ENCODE measurements at places on chromosomes 4 and X.
A peak's percentile ranks its signal among the peaks of the same experiment; 100 is the strongest.

- DNase-seq, result peak; percentile 85
These were observed 544 bp downstream of the HERC3 start for GRCh38 chr4:88592600-88593448.

GRCh38 chr4:175238827-175239517 lies 320.8 kb downstream of the ADAM29 start:
- DNase-seq, result no peak

DNA sequence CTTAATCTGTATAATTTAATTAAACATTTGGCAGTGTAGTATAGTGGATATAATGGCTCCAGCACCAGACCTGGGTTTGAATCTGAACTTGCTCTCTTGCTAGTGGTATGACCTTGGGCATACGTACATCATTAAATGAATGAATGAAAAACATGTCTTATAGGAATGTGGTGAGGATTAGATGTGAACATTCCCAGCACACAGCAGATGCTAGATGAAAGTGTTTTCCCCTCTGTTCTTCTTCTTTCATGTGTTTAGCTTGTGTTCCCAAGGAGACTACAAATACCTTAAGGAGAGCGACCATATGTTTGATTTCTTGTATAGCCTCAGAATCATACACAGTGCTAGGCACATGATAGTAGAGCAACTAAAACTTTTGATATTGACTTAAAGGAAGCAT lies 56.5 kb downstream of the CT47B1 start:
- no peak for DNase-seq

DNA sequence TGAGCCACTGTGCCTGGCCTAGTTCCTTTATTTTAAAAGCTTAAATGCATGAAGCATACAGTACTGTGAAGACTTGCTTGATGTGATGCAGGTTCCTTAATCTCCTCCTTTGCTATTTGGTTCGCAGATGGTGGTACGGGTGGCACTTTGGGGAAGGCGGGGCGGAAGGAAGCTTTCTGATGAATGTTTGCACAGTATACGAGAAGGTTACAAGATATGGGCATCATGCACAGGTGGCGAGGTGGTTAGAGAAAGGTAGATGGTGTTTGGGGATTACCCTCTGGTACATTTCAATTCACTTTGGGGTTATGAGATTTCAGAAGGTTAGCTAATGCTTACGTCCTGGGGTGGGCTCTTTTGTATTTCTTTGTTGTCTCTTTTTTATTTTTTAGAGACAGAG lies 17.2 kb downstream of the RHOH start:
- DNase-seq, result no peak

GRCh38 chr4:23238848-23239247 lies 546.1 kb downstream of the GBA3 start:
- DNase-seq, result no peak

GRCh38 chrX:149493567-149494562 lies 11.2 kb downstream of the IDS start:
- no peak for DNase-seq

- no peak for DNase-seq
These were observed 317.9 kb upstream of the DIPK2B start for GRCh38 chrX:45518552-45518951.

- DNase-seq, result peak; percentile 1
These were observed 182.7 kb downstream of the KCNIP4 start for GRCh38 chr4:21765810-21766407.

DNA sequence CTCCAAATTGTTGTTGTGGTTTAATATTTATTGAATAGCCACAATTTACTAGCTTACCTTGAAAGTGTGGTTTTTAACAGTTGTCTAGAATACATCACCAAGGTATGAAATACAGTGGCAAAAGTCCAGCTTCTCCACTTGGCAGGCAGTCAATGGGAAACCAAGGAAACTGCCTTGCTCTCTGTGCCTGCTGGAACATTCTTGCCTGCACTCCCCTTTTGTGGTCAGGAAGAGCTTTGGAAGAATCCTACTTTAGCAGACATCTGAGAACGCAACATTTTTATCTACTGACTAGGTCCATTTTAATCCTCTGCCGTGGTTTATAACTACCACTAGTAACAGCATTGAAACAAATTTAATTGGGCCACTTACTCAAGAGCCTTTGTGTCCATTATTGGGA lies 64.5 kb downstream of the TENM3 start:
- no peak for DNase-seq

DNA sequence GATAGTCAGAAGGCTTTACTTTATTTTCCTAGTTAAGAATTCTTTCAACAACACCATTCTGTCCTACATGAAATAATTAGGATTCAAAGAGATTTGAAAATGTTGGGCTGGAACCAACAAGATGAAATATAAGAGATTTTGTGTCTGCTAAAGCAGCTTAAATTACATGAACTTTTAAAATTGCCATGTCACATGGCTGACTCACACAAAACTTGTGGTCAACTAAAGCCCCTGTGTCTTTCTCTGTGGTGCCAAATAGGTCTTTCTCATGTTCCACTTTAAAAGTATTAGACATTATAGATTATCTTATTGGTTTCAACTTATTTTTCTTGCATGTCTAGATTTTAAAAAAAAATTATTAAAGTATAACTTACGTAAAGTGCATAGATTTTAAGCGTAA lies 60.8 kb upstream of the FHL1 start:
- no peak for DNase-seq

GRCh38 chr4:168877511-168878491 lies 132.3 kb downstream of the CBR4 start:
- DNase-seq, result no peak

DNA sequence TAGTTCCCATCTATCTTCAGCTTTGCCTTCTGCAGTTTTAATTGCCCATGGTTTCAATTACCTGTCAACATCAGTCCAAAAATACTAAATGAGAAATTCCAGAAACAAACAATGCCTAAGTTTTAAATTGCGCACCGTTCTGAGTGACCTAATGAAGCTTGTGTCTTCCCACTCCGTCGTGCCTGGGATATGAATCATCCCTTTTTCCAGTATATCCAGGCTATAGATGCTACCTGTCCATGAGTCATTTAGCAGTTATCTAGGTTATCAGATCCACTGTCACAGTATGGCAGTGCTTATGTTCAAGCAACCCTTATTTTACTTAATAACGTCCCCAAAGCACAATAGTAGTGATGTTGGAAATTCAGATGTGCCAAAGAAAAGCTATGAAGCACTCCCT lies 363.6 kb upstream of the FAM241A start:
- no peak for DNase-seq

DNA sequence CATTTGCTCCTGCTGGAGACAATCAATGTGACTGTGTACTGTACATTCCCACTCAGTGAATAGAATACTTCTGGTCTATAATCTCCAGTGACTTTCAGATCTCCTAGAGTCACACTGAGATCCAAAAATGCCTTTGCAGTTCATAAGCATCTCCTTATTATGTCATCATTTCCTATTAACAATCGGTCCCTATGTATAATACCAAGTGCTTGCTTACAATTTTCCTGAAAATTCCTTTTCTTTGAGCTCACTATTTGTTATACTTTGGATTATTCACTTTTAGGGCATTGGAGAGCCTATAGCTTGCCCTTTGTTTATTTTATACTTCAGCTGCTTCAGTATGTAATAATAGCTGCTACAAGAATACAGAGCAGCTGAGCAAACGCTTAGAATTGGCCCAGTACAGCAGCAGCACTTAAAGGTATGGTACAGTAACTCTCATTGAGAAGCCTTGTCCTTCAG lies 313.0 kb downstream of the DCTD start:
- DNase-seq, result no peak

GRCh38 chrX:16885628-16886027 lies 15.5 kb upstream of the RBBP7 start:
- DNase-seq, result no peak

GRCh38 chr4:764405-765169 lies 59.0 kb downstream of the PCGF3 start:
- no peak for DNase-seq

DNA sequence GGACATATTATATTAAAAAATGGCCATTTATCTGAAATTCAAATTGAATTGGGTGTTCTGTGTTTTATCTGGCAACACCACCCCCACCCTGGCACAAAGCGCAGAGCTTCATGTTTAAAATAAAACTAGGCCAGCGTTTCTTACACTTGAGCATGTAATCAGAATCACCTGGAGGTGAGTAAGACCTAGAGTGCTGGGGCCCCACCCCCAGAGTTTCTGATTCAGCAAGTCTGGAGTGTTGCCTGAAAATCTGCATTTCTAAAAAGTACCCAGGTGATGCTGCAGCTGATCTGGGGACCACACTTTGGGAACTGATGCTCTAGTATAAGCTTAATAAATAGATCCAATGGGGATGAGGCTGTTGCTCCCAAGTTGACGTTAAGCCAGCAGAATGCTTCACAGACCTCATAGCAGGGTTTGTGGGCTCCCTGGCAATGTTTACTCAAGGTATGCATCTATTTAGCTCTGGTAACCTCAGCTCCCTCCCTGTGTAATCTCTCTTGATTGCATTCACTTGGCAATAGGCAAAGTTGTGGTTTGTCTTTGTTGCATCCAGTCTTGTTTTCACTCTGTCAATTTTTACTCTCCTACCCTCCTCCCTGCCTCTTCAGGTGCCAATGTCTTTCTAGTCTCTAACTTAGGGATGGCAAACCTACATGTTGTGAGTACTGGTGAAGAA lies 99.8 kb upstream of the TEX13D start:
- DNase-seq, result no peak
